ENCODE measurements at places on chromosomes 4 and X. TPM values are rescaled to one million over a fixed set of nuclear protein-coding genes. Genes with fewer than 3 reads are reported as not detected.

DNA sequence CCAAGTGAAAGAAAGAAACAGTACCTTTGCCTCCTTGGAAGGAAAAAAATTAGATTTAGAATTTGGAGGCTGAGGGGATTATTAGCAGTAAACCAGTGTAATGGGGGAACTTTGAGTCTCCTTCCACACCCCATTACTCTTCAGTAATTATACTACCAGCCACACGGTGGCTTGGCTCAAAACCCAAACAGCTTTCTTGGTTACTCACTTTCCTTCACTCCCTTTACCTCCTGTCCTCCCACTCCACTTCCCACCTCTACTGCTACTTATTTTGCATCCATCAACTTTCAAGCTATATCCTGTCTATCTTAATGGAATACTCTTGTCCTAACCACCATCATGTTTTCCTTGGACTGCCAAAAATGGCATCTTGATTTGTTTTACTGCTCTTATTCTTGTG, 310.6 kb upstream of the AADAT start:
- no peak for DNase-seq

DNA sequence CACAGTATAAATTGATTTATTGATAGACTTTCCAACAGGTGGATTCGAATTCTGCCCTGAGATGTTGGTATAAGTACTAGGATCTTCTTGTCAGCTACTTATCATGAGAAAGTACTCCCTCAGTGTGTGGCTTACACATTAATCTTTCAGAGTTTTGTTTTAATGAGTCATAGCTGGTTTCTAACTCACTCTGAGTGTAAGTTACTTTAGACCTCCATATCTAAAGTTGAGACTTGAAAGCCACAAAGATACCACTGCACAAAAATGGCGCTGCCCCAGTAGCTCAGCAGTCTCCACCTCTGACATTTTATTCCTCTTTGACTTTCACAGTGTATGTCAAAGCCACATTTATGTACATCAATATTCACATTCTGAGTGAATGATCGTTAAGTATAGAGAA, 318.5 kb downstream of the ARAP2 start:
- no peak for DNase-seq

- DNase-seq: no peak
These were observed 102.1 kb upstream of the FAM9B start for GRCh38 chrX:9135901-9136510.

Gene ADGRG4
- total RNA-seq: not detected

Gene MSX1
- 1.9 TPM for total RNA-seq

Gene APELA
- not detected for total RNA-seq

DNA sequence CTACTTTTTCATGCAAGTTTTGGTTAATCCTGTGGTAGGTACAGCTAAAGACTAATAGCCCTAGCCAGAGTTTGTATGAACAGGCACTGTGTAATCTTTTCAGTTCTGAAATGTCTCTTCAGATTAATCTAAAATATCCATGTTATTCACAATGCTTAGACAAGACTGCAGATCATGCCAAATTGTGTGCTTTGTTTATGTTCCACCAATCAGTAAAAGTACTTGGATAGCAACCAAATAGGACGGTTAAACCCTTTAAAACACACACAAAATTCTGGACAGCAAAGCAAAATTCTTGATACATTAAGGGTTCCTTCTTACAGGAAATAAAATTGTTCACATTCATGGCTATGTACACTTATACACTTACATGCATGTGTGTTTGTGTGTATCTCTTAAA, 139.1 kb downstream of the KLHL13 start:
- DNase-seq: no peak

GRCh38 chr4:150896497-150896896, 118.6 kb downstream of the LRBA start:
- no peak for DNase-seq

Gene PITX2
- total RNA-seq: 0.14 TPM

GRCh38 chr4:86948276-86948675, 13.5 kb downstream of the AFF1 start:
- no peak for DNase-seq

Gene CFAP99
- not detected for total RNA-seq

Gene SAGE1
- not detected for total RNA-seq

DNA sequence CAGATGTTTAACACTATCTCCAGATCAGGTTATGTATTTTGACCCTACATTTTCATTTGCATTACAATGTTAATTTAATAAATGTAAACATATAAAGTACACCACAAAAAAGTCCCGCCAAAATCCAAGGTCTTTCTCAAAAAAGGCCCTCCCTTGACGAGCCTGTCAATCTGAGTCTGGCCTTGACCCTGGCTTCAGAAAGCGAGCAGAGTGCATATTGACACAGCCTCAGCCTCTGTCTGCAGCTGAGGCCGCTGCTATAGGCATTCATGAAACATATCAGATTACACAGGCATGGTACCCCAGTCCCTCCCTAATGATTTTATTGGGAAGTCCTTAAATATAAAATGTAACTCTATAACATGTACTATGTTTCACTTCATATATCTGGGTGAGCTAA, 6.2 kb downstream of the MBNL3 start:
- DNase-seq: no peak

Gene NLGN3
- total RNA-seq: 1.1 TPM

DNA sequence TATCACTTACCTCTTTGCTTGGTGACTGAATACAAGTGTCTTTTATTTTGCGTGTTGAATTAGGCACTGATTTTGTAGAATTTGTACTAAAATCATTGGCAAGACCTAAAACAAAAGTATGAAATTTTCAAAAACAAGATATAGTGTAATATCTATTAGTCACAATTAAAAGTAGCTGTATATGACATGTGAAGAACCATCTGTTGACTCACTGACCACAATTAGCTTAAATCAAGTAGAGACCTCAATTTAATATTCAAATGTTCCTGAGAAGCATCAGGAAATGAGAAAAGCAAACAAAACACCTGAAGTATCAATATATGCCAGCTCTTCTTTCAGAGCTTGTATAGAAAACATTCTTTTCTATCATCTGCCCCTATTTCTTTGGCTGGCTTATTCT, 5.5 kb downstream of the CENPC start:
- no peak for DNase-seq

DNA sequence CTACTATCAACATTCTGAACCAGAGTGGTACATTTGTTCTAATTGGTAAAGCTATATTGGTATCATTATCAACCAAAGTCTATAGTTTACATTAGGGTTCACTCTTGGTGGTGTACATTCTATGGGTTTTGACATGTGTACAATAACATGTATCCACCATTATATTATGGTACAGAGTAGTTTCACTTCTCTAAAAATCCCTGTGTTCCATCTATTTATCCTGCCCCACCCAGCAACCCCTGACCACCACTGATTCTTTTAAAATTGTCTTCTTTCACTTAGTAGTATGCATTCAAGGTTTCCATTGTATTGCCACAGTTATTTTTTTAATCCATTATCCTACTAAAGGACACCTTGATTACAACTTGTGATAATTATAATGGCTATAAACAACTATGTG, 15.3 kb upstream of the TMPRSS11D start:
- DNase-seq: no peak
